ENCODE measurements at places on chromosomes 7 and 10.

DNA sequence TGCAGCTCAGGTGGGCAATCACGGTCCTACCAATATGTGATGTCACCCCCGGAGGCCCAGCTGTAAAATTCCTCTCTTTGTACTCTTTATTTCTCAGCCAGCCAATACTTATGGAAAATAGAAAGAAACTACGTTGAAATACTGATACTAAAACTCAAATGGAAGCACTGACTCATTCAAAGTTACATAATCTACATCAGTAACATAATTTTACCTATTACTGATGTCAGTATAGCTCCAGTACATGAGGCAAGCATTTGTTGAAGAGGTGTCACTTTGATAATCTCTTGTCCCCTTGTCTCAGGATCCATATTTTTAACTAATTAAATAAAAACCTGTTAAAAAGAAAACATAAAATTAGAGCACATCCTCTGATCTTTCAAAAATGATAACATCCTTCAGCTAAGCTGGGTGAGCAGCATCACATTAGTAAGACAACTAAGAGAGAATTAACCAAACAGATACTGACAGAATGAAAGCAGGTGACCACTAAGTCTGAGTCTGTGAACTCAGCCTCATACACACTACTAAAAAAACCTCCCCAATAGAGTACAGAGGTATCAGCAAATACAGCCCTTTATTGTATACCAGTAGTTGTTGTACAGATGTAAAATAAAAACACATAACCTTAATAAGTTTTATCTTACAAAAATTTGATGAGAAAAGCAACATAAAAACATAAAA, 17.6 kb downstream of the SLC25A40 start:
- DNase-seq: no peak

DNA sequence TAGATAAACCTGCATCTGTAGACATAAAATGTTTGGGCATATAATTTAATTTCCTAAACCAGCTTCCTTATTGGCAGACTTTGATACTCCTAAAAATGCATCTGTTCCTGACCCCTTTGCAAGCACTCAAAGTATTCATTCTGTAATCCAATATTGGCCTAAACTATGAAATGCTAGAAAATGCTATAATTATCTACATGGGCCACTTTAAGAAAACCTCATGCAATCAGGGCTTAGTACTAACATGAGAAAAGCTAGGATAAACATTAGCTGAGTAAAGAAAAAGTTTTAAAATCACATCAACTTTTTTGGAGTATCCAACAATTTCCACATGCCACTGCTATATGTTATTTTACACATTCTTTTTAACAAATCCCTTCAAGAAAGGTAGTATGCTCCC, 57.2 kb downstream of the PARD3 start:
- DNase-seq: no peak

DNA sequence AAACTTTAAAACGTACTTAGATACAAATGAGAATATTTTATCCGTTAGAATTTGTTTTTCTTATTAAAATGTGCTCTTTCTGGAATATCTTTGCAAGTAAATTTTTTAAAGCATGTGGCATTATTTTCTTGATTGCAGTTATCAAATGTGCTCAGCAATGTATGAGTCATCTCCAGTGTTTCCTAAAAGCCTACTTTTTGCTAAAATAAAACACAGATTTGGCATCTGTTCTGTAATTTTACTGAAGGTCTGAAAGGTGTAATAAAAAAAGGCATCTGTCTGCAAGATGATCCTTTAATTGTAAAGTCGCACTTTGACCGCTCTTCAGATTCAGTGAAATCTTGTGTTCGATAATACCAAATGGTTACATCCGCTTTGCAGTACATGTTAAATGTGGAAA, 3.4 kb downstream of the GNAT3 start:
- DNase-seq: no peak

DNA sequence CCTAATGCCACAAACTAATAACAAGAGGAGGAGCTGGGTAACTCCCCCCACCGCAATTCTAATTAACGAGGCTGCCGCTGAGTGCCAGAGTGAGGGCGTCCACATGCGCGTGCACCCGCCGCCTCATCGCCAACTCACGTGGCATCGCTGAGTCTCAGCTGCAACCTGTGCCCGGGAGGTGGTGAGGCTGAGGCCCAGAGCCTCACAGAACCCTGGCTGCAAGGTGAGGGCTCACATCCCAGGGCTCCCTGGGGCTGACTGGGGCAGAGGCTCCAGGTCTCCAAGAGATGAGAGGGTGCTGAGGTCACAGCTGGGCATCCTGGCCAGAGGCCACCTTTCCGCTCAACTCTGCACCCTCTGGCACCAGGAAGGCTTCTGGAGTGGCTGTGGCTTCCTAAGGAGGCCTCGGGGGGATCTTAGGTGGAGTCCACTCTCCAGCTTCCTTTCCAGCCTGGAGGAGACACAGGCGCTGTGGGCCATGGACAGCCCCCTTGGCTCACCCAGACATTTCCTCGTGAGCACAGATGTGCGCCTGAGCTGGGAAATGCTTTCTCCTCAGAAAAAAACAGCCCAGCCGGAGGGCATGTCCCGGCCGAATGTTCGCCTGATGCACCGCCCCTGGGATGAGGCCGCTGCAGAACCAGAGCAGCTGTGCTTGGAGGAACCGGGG, 242.6 kb downstream of the MAD1L1 start:
- DNase-seq: no peak

- DNase-seq: peak; percentile 74
Observed at GRCh38 chr7:132225216-132226030, 350.8 kb downstream of the PLXNA4 start.

DNA sequence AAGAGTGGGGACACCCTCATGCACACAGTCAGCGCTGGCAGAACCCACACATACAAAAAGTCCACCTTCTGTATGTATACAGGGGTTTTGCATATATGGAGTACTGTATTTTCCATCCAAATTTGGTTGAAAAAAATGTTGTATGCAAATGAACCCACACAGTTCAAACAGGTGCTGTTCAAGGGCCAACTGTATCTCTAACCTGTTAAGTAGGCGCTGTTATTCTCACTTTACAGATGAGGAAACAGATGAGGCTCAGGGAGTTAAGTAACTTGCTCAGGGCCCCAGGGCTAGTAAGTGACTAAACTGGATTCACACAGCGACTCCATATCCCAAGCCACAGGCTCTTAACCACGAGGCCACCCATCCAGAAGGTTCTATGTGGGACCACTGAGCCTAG, 69.9 kb downstream of the C10orf105 start:
- no peak for DNase-seq

DNA sequence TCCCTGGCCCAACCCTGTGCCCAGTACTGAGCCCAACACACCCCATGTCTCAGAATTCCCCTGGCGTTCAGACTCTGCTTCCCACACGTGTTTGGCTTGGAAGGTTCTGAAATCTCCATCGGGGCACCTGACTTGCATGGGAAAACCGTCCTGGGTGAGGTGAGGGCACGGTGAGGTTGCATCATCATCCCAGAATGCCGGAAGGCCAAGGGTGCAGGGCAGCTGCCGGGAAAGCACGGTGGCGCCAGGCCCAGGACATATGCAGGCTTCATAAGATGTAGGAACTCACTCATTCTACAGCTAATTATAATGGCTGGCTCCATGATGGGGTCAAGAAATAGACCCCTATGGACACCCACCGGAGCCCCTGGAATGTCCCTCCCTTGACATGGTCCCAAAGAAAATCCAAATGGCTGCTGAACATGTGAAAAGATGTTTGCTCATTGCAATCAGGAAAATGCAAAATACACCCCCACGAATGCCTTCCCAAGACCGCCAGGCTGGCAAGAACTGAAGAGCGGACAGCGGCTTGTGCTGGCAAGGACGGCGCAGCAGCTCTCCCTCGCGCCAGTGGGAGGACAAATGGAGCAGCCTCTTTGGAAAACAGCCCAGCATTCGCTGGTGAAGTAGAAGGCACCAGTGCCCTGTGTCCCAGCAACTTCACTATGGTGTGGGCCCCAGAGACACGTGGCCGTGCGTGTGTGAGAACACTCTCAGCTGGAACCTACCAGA, 2.3 kb downstream of the KNDC1 start:
- DNase-seq: peak; percentile 41

- no peak for DNase-seq
Observed at GRCh38 chr10:101066896-101067355, 5.1 kb downstream of the KAZALD1 start.

DNA sequence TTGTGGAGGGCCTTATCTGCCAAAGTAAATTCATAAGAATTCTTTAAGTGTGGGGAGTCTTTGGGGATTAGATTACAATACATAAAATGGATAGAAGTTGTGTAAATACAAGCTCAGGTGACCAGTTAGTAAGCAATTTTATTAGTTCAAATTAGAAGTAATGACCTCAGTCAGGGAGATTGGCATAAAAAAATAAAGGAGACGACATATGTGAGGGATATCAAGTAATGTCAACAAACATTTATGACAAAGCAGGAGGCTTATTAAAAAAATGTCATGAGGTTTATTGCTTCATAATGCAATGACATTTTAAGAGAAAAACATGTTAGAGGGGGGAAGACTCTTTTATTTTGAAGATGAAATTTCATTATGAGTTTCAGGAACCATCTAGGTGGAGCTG, 1137.0 kb upstream of the PHF14 start:
- DNase-seq: no peak

DNA sequence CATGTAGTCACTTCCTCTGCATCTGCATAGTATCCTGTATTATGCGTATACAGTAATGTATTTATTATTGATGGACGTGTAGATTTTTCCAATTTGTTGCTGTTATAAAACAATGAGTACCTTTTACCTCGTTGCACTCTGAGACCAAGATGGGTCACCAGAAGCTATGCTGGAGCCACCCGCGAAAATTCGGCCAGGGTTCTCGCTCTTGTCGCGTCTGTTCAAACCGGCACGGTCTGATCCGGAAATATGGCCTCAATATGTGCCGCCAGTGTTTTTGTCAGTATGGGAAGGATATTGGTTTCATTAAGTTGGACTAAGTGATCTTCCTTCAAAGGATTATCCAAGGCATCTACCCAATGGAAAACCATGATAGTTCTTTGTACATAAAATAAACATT, 1.0 kb downstream of the PSMC2 start:
- DNase-seq: no peak

DNA sequence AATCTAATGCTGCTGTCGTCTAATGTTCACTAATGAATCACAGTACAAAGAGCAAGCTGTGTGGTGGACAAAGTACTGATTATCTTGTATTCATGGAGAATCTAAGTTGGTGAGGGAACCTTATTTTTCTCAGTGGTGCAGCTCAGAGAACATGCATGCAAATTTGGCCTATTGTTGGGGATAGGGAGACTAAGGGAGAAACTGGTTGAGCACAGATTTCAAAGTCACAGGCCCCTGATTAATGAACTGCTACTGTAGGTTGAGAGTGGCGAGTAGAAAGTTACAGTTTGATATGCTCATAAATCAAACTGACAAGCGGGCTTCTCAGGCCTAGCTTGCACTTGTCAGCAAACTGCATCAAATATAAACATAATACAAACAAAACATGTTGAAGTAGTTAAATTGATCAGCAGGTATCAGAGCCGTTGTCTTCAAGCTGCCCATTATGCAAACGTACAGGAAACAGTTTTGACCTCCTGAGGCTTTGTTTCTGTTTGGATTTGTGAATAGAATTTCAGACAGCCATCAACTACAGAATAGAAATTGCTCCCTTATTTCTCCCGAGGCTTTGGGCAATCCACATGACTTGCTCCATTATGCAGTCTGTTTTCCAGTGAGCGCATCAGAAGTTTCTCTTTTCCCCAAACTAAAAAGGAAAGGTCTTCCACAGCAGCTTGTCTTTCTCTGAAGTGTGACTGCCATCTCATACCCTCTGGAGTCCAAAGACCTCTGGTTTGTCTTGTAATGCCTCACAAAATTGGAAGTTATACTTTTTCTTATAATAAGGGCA, 215.8 kb downstream of the FOXP2 start:
- DNase-seq: no peak
